Activated CD4-positive, alpha-beta memory T cell treated with anti-CD3 and anti-CD28 coated beads for 36 hours (primary cell): ENCODE measurements at places on chromosomes 7 and 10. TPM values are rescaled to one million over a fixed set of nuclear protein-coding genes. Genes with fewer than 3 reads are reported as not detected.
A peak's percentile ranks its signal among the peaks of the same experiment; 100 is the strongest.

DNA sequence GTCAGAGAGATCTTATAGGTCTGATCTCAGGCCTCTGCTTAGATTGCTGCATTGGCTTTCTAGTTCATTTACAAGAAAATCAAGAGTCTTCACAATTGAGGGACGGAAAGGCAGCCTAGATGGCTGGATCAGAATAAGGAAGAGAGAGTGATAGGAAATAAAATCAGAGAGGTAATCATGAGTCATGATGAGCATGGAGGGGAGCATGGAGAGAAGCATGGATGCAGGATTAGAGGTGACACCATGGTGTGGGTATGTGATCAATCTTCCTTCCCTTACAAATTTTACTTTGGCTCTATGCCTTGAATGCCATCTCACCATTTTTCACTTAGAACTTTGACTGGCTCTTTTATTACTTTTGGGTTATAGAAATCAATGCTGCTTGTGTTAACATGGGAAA lies 1.4 kb downstream of the BCCIP start:
- no peak overlapping the region for H3K27ac ChIP-seq
- H3K36me3 ChIP-seq: peaks cover 24% of the 10 kb centered on the region
- peaks cover 32% of the 10 kb centered on the region for H3K4me1 ChIP-seq
- H3K27me3 ChIP-seq: no peaks in the 10 kb centered on the region

GRCh38 chr10:62689712-62690111 lies 114.8 kb upstream of the ADO start:
- peak overlapping the region; percentile 29 for H3K4me3 ChIP-seq
- H3K27me3 ChIP-seq: peaks cover 2% of the 10 kb centered on the region
- DNase-seq: no peak
- peaks cover 18% of the 10 kb centered on the region for H3K36me3 ChIP-seq
- peak overlapping the region; percentile 6 for H3K27ac ChIP-seq

DNA sequence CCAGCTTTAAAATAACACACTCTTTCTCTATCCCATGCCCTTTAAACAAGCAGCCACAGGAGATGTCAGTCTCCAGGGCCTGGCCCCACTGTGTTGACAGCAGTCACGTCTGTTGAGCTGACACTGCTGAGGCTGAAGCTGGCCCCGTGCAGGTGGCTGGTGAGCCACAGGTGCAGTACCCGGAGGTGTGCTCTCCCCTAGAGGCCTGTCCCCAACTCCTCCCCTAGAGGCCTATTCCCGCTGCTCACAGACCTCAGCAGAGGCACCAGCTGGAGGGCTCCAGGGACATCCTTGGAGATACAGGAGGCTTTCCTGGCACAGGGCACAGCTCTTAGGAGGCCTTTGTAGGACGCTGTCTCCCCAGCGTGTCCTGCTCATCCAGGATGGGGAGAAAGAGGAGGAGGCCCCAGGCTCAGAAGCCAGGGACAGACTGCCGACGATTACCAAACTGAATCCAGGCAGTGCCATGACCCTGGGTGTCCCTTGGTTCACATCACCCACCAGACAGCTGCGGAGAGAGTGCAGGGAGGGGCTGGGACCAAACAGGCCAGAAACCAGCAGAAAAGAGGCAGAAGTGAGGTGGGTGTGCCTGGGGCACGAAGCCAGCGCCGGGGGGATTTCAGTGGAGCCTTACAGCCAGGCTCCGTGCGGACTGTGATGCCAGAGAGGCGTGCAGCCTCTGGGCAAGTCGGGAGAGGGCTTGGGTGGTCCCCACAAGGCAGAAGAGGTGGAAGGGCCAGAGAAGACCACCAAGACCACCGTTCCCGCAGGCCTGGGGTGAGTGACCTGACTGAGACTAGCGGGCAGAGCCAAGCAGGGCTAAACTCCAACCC lies 18.5 kb upstream of the TTYH3 start:
- H3K4me3 ChIP-seq: no peak overlapping the region
- no peaks in the 10 kb centered on the region for H3K36me3 ChIP-seq
- DNase-seq: no peak
- H3K27ac ChIP-seq: no peak overlapping the region

- peak overlapping the region; percentile 6 for H3K4me3 ChIP-seq
- H3K27me3 ChIP-seq: no peaks in the 10 kb centered on the region
- peaks cover 61% of the 10 kb centered on the region for H3K4me1 ChIP-seq
- peak overlapping the region; percentile 72 for H3K27ac ChIP-seq
- H3K36me3 ChIP-seq: peaks cover 10% of the 10 kb centered on the region
- DNase-seq: peak; percentile 67
These were observed 251.4 kb upstream of the KLF14 start for GRCh38 chr7:130985361-130985760.

GRCh38 chr7:30322271-30323005 lies 38.0 kb downstream of the ZNRF2 start:
- no peak for DNase-seq
- peaks cover 18% of the 10 kb centered on the region for H3K36me3 ChIP-seq
- H3K4me3 ChIP-seq: peak overlapping the region; percentile 73
- no peaks in the 10 kb centered on the region for H3K27me3 ChIP-seq
- H3K27ac ChIP-seq: peak overlapping the region; percentile 86
- peaks cover 72% of the 10 kb centered on the region for H3K4me1 ChIP-seq

DNA sequence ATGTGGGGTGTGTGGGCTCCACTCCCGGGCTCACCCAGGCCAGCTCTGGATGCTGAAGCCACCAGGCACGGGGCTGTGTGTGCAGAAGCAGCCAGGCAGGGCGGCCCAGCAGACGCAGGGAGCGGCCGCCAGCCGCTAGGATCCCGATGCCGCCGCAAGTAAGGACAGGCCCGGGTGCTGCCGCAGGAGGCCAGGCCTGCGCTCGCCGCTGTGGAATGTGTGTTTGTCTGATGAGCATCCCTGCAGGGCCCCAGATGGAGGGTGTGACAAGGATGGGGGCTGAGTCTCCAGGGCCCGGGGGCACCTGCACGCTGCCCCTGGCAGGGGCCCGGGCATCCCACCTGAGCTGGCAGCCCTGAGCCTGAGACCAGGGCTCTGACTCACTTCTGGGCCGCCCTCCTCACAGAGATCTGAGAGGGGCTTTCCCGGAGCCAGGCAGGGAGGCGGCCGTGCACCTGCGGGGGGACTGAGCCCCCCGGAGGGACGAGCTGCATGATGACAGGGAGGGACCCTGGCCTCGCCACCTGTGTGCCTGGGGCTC lies 101.5 kb downstream of the FOXL3 start:
- no peak overlapping the region for H3K27ac ChIP-seq
- no peaks in the 10 kb centered on the region for H3K4me1 ChIP-seq
- H3K27me3 ChIP-seq: no peaks in the 10 kb centered on the region
- peaks cover 2% of the 10 kb centered on the region for H3K36me3 ChIP-seq
- peak; percentile 4 for DNase-seq

GRCh38 chr7:12764458-12764891 lies 77.0 kb downstream of the ARL4A start:
- no peak for DNase-seq
- no peak overlapping the region for H3K4me3 ChIP-seq
- H3K27me3 ChIP-seq: peaks cover 2% of the 10 kb centered on the region
- no peaks in the 10 kb centered on the region for H3K4me1 ChIP-seq
- no peak overlapping the region for H3K27ac ChIP-seq

DNA sequence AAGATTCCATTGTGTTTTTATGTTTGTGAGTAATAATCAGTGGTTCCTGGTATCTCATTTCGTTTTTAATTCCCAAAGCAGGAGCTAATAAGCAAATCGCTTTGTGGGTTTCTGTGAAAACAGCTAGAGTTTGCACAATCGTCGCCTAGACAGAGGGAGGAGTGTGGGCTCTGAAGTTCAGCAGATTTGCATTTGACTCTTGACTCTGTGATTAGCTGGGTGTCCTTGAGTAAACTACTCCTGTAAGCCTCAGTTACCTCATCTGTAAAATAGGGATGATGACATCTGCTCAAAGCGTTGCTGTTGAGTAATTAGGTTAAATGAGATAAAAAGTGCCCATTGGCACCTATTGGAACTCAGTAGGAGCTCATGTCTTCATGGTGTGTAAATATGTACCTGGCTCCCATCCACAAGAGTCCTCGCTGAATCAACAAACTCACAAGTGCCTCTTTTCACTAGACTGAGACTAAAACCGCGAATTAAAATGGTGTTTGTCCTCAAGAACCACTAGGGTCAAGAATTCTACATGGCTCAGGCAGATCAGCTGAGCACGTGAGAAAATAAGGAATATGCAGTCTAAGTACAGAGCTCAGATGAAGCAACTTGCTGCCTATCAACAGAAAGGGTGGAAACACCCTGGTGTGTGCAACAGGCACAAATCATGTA lies 385.8 kb upstream of the C7orf33 start:
- H3K4me3 ChIP-seq: no peak overlapping the region
- no peaks in the 10 kb centered on the region for H3K4me1 ChIP-seq
- H3K27ac ChIP-seq: no peak overlapping the region
- peaks cover 9% of the 10 kb centered on the region for H3K27me3 ChIP-seq

- DNase-seq: no peak
- H3K27ac ChIP-seq: no peak overlapping the region
- H3K4me3 ChIP-seq: no peak overlapping the region
- no peaks in the 10 kb centered on the region for H3K27me3 ChIP-seq
These were observed 8.0 kb upstream of the ZMIZ1 start for GRCh38 chr10:79060641-79061255.

DNA sequence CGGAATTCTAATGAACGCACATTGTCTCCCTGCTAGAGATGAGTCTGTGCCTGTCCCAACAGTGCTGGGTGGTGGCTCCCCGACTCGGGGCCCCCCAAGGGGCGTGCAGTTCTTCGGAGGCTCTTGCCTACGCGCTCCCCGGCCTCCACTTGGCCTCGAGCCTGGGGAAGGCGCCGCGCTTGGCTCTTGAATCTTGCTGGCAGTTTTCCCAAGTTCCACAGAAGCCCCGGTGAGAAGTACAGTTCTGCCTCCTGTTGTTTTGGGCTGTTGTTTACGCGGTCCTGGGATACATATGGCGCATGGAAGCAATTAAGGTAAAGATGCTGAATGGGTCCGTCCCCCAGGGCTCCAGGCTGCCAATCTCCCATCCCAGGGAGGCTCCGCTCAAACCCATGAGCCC lies 32.6 kb upstream of the UNCX start:
- H3K36me3 ChIP-seq: no peaks in the 10 kb centered on the region
- H3K27ac ChIP-seq: no peak overlapping the region

DNA sequence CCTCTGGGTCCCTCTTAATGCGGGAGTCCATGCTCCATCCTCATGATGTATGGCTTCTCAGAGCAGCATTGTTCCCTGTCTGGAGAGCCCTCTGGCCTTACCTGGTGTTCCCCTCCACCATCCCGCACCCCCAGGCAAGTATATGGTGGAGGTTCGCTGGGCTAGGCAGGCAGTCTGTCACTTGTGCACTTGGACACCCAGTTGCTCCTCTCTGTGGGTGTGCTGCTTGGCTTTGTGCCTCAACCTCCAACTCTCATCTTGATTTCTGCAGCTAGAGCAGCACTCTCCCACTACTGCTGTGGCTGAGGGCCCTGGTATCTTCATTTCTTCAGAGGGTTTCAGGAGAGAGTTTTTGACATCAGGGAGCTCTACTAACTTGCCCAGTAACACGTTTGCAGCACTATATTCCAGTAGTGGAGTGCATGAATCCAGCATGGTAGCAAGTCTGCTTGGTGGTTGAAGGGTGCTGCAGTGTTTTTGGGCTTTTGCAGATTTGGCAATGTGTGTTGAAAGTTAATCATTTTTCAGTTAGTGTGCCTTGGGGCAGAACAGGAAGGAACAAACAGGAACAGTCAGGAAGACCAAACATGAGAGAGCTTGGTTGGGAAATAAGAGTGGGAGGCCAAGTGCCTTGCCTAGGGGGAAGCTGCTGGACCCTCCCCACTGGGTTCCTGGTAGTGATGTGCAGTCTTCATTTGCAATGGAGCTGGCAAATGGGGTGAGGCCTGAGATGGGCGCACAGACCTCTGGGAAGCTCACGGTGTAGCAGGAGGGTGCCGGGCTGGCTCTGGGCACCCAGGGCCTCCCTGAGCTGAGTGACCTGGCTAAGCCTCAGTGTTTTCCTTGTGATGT lies 37.4 kb downstream of the TSPAN14 start:
- peak overlapping the region; percentile 89 for H3K27ac ChIP-seq
- H3K36me3 ChIP-seq: peaks cover 52% of the 10 kb centered on the region
- DNase-seq: no peak
- peaks cover 99% of the 10 kb centered on the region for H3K4me1 ChIP-seq
- no peak overlapping the region for H3K4me3 ChIP-seq
- no peaks in the 10 kb centered on the region for H3K27me3 ChIP-seq

DNA sequence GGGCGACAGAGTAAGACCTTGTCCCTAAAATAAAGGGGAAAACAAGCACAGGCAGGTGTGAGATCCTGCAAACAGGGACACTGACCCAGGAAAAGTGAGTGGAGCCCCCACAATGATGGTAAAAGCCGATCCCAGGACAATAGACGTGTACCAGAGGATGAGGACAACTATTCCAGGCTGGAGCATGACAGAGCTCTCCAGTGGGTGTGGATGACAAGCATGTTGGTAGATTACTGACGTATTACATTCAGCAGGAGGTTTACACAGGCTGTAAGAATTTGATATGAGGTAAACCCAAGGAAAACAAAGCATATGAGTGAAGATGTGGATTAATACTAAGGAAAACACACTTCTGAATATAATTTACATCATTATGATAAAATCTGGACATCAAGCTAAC lies 27.8 kb upstream of the SMURF1 start:
- no peaks in the 10 kb centered on the region for H3K27me3 ChIP-seq
- no peaks in the 10 kb centered on the region for H3K4me1 ChIP-seq
- H3K4me3 ChIP-seq: no peak overlapping the region
- H3K27ac ChIP-seq: no peak overlapping the region
- no peak for DNase-seq

GRCh38 chr10:72258617-72259016 lies 15.1 kb upstream of the DDIT4 start:
- peaks cover 61% of the 10 kb centered on the region for H3K4me1 ChIP-seq
- no peaks in the 10 kb centered on the region for H3K36me3 ChIP-seq
- no peak for DNase-seq

GRCh38 chr10:53029449-53029848 lies 256.9 kb upstream of the MBL2 start:
- H3K27ac ChIP-seq: no peak overlapping the region
- H3K36me3 ChIP-seq: no peaks in the 10 kb centered on the region
- DNase-seq: no peak
- H3K4me1 ChIP-seq: no peaks in the 10 kb centered on the region
- H3K27me3 ChIP-seq: no peaks in the 10 kb centered on the region

The SSC4D gene
- total RNA-seq: 0.87 TPM

The PRSS37 gene
- total RNA-seq: not detected

The CHAT gene
- not detected for total RNA-seq

The RBM28 gene
- total RNA-seq: 46.2 TPM

The GBX1 gene
- not detected for total RNA-seq

The CPA5 gene
- 0.15 TPM for total RNA-seq
